Kidney epithelial cell (primary cell): ENCODE measurements at places on chromosomes 6 and 20. TPM values are rescaled to one million over a fixed set of nuclear protein-coding genes. Genes with fewer than 3 reads are reported as not detected.

DNA sequence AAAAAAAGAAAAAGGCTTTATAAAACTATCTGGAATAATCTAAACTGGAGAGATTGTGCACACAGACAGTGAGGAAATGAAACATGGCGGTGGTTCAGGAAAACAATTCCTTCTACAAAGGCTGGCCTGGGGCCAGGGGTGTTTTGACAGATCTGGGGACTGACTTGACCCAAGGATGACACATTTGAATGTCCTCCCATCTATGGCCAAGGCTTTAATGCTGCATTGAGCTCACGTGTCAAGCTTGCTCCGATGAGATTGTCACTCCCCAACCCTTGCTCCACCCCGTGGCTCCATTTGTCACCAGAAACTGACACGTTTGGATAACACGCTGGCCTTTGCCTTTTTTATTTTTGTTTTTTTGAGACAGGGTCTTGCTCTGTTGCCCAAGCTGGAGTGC lies 156.1 kb downstream of the ZFP64 start:
- DNase-seq: no peak

DNA sequence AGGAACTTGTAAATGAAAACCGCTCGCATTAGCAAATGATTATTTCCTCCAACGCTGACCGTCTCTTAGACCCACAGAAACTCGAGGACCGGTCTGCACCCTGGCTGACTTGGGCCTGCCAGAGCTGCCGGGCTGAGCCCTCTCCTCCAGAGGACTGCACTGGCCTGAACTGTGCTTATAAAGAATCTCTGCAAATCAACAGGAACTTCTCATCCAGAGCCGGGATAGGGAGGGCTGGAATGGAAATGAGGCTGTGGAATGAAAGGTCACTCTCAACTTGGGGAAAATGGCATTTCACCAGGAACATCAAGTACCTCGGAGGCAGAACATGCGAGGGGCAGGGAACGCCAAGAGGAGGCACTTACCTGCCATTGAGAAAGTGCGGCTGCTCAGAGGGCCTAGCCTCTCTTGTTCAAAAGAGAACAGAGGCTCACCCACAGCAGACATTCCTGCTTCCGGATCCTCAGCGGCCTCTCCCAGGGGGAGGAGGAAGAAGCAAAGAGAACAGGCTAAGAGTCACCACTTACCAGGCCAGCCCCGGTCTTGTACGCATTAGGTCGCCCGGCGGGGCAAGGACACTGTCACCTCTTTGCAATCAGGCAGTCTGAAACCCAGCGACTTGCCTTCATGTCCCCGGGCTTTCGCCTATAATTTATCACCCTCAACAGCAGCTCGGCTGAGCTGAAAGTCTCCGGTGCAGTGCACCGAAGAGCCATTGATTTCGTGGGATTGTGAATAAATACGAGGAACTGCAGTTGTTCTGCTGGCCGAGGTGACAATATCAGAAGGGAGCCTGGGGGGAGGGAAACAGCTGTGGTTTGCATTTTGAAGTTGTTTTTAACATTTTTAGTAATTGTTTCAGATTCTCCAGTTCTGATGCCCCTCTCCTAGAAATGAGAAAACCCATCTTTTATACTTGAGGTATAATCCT lies 37.6 kb downstream of the ZMYND8 start:
- DNase-seq: no peak

GRCh38 chr6:25169553-25169952 lies 109.6 kb upstream of the CARMIL1 start:
- no peak for DNase-seq

DNA sequence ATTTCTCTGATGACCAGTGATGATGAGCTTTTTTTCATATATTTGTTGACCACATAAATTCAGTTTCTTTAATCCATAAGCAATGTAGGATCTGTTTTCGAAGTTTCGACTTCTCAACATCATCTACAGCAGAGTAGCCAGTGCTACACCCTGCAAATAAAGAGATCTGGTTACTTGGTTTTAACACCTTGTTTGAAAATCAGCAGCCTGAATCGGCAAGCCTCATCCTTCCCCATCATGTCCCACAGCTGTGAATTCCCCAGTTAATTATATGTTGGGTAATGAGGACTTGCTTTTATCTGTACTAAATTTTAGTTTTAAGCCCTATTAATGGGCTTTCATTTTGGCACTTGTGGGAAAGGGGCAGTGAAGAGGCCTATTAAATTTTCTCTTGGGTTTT lies 80.6 kb downstream of the BMP2 start:
- no peak for DNase-seq

GRCh38 chr6:39189915-39190544 lies 39.2 kb downstream of the KCNK5 start:
- DNase-seq: no peak

GRCh38 chr20:20212675-20213096 lies 155.2 kb upstream of the INSM1 start:
- no peak for DNase-seq

GRCh38 chr20:8912096-8912495 lies 156.8 kb upstream of the PLCB4 start:
- DNase-seq: no peak

DNA sequence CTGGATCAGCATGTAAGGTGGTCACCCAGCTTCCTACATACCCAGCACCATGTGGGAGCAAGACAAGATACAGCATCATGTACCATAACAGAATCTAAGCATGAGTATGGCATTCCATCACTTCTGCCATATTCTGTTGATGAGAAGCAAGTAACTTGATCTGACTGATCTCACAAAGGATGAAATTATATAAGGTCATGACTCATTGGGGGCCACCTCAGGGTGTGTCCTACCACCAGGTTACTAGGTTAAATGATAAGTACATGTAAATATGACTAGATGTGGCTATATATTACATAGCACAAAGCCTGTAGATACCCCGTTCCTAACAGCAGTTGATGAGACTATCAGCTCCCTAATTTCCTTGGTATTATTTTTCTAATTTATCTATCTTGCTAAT lies 213.1 kb downstream of the DOK5 start:
- DNase-seq: no peak

DNA sequence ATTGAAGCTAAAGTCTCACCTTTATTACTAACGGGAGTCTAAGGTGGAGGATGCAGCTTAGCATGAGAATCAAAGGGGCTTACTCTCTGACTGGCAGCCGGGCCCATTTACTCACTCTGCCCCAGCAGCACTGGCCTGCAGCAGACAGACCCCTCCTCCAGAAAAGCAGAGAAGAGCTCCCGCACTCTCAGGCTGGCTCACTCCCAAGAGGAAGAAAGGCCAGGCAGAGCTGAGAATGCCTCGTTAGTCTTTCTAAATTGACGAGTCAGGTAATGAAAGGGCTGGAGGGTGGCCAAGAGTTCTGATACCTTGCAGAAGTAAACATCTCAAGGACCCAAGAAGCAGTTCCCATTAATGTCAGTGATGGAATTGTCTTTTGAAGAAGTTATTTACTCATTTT lies 44.5 kb upstream of the IL20RA start:
- DNase-seq: no peak

DNA sequence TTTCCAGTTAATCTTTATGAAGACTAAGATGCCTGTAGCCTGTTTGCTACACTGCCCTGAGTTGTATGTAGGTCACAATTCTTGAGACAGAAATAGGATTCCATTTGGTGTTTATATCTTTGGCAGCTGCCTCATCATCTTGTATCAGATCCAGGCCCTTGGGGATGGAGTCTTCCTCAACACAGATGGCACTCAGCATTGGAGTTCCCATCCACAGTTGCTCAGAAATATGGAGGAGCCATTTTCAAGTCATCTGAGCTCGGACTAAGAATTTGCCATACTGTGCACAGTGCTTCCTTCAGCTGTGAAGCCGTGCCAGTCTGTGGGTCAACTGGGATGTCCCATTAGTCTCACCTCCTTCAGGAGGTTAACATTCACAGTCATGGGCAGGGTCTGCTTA lies 156.6 kb downstream of the ZDHHC14 start:
- no peak for DNase-seq

- DNase-seq: no peak
Observed at GRCh38 chr20:40655451-40655850, 33.6 kb downstream of the MAFB start.

GRCh38 chr6:33339193-33339592 lies 21.6 kb upstream of the ZBTB22 start:
- no peak for DNase-seq

- no peak for DNase-seq
Observed at GRCh38 chr6:43325876-43326275, 17.2 kb upstream of the CRIP3 start.

GRCh38 chr6:24926192-24926591 lies 9.6 kb downstream of the RIPOR2 start:
- DNase-seq: no peak

DNA sequence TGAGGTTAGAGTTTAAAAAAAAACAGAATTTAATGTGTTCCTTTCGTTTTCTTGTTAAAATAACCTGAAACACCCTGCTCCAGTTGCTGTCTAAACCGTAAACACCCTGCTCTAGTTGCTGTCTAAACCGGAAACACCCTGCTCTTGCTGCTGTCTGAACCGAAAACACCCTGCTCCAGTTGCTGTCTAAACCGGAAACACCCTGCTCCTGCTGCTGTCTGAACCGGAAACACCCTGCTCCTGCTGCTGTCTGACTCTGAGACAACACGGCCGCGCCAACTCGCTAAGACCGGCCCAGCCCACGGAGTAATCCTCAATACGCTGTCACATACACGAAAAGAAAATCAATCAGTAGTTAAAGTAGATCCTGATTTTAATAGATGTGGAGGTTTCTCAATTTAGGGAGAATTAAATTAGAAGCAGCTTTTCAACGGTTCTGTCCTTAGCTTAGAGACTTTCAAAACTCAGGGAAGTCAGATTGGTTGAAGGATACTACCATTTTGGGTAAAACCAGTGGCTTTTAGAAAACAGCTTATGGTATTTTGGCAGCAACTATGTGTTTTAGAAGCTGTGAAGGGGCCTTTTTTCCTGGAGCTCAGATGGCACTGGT lies 98.3 kb downstream of the RAMACL start:
- no peak for DNase-seq

GRCh38 chr20:328027-328974 lies 2.9 kb downstream of the SOX12 start:
- no peak for DNase-seq

GRCh38 chr6:4575714-4576113 lies 200.5 kb upstream of the CDYL start:
- DNase-seq: no peak

- DNase-seq: peak; percentile 37
Observed at GRCh38 chr20:13436530-13436929, 202.2 kb downstream of the TASP1 start.

GRCh38 chr20:60446267-60447111 lies 488.3 kb downstream of the CDH26 start:
- no peak for DNase-seq

- DNase-seq: no peak
Observed at GRCh38 chr6:41712651-41713103, 22.7 kb downstream of the TFEB start.

- DNase-seq: peak; percentile 16
Observed at GRCh38 chr20:21235484-21236445, 67.4 kb upstream of the XRN2 start.

GRCh38 chr6:105791583-105792318 lies 294.4 kb upstream of the PRDM1 start:
- no peak for DNase-seq

DNA sequence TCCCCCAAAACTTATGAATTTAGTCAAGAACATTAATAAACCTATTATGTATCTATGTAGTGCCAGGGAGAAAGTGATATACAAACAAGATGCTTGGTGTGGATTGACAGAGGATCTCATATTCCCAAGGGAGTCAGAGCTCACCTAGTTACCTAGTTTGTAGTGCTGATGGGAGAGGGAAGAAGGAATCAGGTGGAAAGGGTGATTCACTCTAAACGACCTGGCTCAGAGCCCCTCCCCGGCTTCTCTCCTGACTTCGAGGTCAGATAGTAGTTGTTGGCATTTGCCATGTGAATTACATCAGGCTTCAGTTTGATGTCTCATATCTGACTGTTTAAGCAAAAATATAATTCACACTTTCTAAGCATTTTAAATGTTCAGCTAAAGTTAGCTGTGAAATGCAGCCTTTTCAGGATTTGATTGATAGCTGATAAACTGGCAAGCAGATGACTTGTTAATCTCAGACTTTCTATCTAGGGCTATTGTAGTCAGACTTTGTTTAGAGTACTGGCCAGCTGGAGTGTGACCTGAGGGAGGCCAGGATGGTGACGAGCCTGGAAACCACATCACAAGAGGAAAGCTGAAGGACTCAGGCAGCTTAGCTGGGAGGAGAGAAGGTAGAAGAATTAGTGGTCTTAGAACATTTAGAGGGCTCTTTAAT lies 123.7 kb downstream of the AKAP7 start:
- peak; percentile 77 for DNase-seq

GRCh38 chr6:141956046-141956761 lies 176.5 kb upstream of the GJE1 start:
- no peak for DNase-seq

DNA sequence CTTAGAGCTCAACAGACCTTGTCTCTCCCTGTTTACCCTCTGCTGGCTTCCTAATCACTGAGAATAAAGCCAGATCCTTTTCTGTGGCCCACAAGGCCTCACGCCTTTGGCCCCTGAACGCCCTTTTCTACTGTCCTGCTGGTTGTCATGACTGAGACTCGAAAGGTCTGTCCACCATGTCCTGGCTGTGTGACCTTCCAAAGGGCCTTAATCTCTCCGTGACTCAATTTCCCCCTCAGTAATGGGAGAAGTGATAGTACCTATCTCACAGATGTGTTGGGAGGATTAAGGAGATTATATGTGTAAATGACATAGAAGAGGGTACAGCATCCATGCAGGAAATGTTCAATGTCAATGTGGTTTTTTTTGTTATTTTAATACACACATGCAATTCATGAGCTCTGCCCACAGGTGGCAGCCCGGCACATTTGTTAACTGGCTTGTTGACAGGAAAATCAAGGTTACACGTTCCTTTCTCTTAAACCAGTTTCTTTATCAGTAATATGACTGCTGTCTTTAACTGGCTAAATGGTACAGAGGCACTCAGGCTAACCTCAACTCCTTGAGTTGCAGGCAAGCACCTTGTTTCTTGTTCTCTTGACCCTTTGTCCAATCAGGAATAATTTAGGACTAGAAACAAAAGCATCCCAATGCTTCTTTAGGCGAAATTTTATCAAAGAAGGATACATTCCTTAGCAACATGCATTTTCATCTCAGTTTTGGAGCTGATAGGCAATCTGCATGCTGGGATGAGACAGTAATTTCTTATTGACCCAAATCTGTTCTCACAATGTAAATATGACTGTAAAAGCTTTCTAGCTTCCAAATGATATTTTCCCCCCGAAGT lies 16.6 kb downstream of the SLC22A1 start:
- peak; percentile 31 for DNase-seq

DNA sequence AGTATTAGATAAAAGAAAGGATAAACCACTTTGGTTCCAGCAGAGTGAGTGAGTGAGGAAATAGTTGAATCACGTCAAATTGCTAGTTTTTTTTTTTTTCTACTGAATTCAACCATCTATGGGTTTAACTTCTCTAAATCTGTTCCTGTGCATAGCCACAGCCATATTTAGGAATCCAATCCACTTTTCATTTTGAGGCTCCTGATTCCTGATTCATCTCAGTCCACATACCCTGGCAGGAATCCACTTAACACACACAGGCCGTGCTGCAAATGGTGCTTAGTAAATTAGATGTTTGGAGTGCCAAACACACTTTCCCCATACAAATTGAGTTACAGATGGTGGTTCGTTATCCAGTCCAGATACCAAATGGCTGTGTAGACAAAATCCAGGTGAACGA lies 220.3 kb downstream of the ALDH8A1 start:
- DNase-seq: no peak

Gene PRRT1
- total RNA-seq: 0.27 TPM in 1 of 2 replicates, not detected in the other

Gene CAGE1
- total RNA-seq: not detected in 2 replicates

Gene ADGRB3
- 0.82 and 0.92 TPM in 2 replicates for total RNA-seq

Gene ADTRP
- 1.5 and 4.6 TPM in 2 replicates for total RNA-seq

Gene C2
- total RNA-seq: 0.07 and 0.63 TPM in 2 replicates

Gene RAB32
- total RNA-seq: 131 and 146 TPM in 2 replicates

Gene LHFPL5
- total RNA-seq: not detected in 2 replicates

Gene NKAIN4
- total RNA-seq: 65.4 and 107 TPM in 2 replicates

Gene PGM3
- 26.3 and 35.3 TPM in 2 replicates for total RNA-seq

Gene TTPAL
- 15.4 and 25.1 TPM in 2 replicates for total RNA-seq

Gene TMX4
- 17.9 and 18.8 TPM in 2 replicates for total RNA-seq
